ENCODE measurements at places on chromosomes 12 and 14.
A peak's percentile ranks its signal among the peaks of the same experiment; 100 is the strongest.

DNA sequence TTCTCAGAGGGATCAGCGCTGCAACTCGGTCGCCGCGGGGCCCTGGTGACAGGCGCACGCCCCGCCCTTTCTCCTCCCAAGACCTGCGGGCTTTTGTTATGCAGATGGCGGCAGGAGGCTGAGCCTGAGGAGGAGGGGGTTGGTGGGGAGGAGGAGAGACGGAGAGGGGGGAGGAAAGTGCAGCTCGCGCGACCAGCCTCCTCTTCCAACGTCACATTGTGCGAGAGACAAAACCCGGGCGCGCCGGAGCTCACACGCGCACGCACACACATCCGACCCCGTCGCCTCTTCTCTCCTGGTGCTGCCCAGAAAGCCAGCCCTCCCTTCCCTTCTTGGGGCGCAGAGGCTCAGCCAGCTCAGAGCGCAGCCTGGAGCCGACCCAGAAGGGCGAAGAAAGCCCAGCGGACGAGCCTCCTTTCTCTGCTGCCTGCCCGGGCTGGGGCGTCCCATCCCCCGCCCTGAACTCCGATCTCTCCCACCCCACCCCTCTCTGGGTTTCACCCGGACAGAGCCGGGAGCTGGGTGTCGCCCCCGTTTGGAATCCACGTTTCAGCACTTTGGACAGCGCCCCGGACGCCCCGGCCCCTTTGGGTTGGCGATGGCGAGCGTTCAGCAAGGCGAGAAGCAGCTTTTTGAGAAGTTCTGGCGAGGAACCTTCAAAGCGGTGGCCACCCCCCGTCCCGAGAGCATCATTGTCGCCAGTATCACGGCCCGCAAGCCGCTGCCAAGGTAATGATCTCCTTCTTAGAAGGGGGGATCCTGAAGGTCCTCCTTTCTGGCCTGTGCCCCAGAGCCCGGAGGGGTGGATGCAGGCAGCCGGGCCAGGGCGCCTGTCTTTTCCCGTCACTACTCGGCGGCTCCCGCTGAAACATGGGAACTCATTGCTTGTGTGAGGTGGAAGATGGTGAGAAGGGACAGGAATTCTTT is at the start of gene SRRM4:
Gene SRRM4, plus strand, starts transcription at position 257 of the 927 bp plus-strand sequence. Its CDS starts 342 bp downstream, at position 599.
- peak; percentile 83 for DNase-seq

DNA sequence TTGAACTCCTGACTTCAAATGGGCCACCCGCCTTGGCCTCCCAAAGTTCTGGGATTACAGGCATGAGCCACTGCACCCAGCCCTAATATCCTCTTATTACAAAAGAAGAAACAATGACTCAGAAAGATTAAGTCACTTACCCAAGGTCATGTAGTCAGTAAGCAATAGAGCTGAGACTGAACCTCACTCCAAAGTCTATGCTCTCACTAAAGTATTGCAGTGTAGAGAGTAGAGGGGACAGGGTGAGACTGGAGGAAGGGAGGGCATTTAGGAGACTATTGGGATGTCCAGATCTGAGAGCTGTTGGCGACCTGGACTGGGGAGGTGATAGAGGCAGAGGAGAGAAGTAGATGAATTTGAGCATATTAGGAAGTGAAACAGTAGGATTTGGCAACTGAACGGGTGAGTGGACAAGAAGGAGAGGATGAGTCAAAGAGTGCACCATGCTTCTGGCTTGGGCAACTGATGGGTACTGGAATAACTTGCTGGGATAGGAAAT is 11.8 kb downstream of the P2RX7 start:
- no peak for DNase-seq

DNA sequence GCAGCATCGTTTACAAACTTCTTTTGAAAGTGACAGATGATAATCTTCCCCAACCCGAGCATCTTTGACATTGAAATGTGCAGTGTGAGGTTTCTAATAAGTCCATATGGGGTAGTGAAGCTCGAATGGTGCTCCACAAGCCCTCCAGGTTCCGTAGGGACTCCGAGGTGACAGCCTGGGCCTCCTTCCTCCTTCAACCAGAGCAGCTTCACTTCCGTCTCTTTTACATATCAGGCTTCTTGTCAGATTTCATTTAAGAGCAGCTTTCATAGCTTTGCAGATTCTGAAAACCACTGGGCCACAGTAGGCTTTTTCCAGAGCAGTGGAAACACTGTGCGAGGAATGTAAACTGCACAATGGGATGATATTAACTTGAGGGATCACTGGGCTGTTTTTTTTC is 103.6 kb upstream of the CPM start:
- DNase-seq, result no peak

GRCh38 chr12:112986291-112986800 is 8.0 kb downstream of the OAS2 start:
- DNase-seq, result no peak

- DNase-seq, result no peak
Measured at GRCh38 chr14:50667684-50667995, 466 bp downstream of the SAV1 start.

DNA sequence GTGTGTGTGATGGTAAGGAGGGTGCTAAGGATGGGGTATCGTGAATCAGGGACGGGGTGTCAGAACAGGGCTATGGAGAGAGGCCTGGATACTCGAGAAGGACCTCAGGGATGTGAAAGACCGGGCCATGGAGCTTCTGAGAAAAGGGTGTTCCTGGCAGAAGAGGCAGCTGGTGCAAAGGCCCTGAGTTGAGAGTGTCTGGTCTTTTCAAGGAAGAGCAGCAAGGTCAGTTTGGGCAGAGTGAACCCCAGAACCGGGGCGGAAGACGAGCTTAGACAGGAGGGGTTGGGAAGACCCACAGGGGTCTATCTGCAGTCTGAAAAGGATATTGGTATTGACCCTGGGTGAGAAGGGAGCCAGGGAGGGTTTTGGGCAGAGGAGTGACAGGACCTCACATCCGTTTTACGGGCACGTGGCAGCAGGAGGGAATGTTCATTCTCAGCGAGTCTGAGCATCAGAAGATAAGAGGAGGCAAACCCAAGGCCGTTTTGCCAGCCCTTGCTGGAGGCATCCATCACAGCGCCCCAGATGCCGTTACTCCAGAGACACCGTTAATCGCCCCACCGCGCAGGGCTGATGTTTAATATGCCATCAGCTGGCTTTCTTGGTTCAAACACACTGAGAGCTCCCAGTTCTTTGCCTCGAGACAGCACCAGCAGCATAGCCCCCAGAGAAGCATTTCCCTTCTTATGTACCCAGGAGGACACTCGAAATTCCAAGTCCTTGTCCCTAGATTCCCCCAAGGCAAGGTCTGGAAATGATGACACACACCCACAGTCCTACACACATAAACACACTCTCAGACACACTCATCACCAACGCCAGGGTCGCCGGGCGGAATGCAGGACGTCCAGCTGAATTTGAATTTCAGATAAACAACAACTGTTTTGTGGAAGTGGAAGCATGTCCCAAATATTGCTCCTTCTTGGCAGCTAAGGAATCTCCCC is 41.4 kb upstream of the EML1 start:
- no peak for DNase-seq

DNA sequence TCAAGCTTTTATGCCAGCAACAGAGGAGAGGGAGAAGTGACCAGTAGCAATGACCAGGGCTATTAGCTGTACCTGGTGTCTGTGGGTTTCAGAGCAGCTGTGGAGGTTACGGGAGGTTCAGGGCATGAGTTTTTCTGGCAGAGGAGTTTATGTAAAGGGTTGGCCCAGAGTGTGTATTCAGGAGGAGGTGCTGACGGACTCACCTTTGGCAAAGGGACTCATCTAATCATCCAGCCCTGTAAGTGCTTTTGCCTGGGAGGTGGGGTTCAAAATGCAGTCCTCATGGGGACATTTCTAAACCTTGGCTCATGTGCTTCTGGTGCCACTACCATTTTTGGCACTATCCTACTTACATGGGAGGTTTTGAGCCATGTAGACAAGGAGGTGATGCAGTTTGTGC is 95.3 kb downstream of the DAD1 start:
- no peak for DNase-seq

DNA sequence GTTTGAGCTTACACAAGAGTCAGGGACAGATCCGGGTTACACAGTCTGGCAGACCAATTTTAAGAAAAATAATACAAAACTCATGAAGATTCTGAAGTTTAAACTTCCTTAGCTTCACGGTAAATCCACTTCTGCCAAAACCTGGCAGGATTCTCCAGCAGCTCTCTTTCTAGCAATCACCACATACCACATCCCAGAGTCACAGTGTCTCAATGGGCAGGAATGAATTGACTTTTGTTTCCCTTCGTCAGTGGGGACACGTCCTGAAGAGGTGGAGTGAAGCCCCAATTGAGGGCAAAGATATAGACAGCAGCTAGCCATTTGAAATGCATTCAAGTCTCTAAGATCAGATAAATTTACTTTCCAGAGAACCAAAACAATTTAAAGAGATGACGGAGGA is 117.1 kb upstream of the ARHGAP5 start:
- DNase-seq, result no peak

- DNase-seq, result no peak
Measured at GRCh38 chr14:50399251-50400032, 2.8 kb upstream of the CDKL1 start.

DNA sequence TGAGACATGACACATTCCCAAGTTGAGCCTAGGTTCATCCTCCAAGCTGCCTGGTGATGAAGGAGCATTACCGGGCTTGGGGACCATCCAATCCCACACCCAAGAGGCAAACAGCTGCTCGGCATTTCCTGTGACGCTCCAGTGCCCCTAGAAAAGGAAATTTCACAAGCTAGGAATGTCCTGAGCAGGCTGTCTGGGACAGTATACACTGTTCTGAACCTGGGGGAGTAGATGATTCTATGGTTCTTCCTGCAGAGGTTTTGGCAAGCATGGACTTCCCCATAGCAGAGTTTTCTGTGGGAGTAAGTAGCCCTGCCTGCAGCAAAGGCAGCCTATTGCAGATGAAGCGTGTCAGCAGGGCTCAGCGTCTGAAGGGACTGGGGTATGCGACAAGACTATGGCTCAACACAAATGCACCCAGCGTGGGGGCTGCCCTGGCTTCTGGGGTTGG is 47.4 kb upstream of the SRSF5 start:
- no peak for DNase-seq

DNA sequence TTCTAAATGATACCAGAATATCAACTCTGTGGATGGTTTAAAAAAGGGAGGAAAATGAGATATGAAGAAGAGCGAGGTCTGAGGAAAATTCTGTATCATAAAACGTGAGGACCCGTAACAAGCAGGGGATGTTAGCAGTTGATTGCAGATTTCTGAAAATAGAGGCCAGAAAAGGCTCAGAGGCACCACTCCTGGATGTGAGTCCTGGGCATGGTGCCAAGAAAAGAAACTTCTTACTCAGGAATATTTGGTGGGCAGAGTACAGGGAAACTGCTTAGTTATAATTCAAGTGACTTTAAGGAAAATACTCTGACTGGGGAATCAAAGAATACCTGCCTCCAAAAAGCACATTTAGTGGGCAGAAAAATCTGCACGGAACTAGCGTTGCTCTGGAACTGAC is 85.5 kb downstream of the PRICKLE1 start:
- no peak for DNase-seq

DNA sequence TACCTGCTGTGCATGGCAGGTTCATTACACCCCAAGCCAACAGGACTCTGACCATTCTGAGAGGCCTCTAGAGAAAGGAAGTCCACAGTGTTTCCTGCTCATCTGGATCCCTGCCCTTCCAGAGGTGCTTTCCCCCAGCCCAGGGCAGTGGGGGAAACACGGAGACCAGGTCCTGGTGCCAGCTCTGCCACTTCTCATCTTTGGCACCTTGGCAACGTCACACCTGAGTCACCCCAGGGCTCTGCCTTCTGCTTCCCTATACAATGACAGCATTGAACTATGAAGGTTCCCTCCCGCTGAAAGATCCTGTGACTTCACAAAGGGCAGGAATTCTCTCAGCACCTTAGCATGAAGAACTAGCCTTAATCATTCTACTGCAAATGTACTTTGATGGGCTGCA is 74.9 kb downstream of the ANO2 start:
- DNase-seq, result no peak

- no peak for DNase-seq
Measured at GRCh38 chr14:88901189-88901588, 76.7 kb downstream of the TTC8 start.

DNA sequence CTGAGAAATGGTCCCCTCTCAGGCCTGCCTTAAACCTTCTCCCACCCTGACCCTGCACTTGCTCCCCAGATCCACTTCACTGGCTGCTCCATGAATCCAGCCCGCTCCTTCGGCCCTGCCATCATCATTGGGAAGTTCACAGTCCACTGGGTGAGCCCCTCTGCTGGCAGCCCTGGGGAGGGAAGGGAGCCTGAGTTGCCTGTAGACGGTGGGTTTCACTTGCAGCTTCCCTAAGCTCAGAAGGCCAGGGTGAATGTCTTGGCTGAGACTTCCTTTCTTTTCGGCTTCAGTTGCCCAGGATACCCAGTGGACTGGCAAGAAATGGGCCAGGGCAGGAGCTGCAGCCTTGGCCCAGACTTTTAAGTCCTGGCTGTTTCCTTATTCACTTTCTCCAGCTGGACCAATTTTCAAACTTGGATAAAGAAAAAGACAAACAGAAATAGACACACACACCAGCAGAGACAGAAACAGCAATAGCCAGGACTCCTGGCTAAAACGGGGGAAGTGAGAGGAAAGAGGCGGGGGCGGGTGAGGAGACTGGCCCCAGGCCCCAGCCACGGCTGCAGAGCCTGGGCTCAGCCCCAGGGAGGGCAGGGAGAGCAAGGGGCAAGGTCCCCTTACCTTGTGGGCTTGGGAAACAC is 2.0 kb downstream of the AQP6 start:
- no peak for DNase-seq

- no peak for DNase-seq
Measured at GRCh38 chr14:49598189-49598484, 603 bp upstream of the LRR1 start.

DNA sequence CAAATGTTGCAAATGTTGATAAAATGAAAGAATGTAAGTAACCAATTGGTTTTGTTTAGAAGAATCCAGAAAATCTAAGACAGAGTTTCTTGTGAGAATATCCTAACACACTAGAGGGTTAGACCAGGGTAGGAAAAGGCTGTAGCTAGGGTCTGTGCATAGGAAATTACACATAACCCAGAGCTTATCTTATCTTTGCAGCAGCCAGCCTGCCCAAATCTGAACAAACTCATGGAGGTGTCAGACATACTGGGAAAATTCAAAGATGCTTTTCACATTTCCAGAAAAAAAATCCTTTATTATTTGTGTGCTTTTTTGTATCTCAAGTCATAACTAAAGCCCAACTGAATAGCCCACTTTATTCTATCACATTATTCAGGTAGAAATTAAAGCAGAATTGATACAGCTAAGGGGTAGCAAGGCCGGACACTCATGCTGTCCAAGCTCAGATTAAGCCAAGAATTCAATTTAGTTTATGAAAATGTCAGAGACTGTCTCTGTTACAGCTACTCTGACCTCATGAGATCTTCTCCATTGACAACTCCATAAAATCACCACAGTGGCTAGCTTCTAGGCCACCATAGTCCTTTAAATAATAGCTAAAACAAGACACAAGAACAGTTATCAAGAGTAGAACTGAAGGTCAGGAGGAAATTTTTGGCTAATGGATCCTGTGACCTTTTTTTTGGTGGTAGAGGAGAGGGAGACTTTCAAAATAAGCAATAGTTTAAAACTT is 169.6 kb upstream of the RASSF8 start:
- DNase-seq, result no peak

- DNase-seq, result no peak
Measured at GRCh38 chr14:65560340-65561027, 148.0 kb downstream of the FUT8 start.

All from neural crest cell (in vitro differentiated cells).